Stimulated activated CD4-positive, alpha-beta T cell treated with anti-CD3 and anti-CD28 coated beads, TNF-alpha, amount 100 ng/mL, for 48 hours (primary cell): ENCODE measurements at places on chromosomes 16 and 17.

DNA sequence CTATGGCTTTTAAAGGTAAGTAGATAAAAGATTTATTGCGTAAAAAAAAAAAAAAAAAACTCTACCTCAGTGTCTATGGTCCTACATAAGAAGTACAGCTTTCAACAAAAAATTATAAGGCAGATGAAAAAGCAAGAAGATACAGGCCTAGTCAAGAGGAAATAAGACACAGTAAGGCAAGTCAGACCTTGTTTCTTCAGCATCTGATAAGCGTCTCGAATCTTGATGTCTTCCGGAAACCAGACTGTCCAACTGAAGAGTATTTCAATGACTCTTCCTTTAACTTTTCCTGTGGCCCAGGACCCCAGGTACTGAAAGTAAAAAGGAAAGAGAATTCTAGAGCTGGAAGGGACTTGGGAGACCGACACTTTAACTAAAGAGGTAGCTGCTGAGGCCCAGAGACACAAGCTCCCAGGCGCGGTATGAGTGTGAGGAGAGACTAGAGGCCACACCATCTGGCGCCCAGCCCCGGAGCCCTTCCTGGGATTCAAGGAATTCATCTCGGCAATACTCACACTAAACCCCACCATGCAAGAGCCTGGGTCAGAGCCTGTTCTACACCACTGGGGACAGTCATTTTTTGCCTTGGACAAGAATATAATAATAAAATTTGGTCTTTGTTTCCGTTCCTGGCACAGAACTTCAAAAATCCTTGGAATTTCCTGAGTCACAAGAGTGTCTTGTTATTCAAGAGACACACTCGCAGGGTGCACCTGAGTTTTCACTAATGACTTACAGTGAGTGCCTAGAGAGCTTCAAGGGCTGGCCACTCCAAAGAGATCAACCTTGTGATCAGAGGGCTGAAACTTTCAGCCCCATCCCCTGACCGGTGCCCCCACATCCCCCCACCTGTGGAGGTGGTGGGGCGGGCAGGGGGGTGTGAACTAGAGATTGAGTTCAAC, 18.6 kb downstream of the GGA2 start:
- DNase-seq = no peak

GRCh38 chr17:66570447-66571195, 264.3 kb upstream of the CACNG5 start:
- no peak for DNase-seq

DNA sequence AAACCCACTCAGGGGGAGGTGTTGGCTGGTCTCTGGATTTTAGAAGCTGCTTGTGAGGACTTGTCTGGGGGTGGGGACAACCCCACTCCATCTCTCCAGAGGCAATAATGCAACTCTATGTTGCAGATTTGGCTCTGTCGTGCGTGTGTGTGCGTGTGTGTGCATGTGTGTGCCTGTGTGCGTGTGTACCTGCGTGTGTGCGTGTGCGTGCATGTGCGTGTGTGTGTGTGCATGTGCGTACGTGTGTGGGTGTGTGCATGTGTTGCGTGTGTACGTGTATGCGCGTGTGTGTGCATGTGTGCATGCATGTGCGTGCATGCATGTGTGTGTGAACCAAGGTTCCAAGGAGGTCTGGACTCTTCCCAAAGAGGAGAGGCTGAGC, 120.4 kb upstream of the LHX1 start:
- no peak for DNase-seq

DNA sequence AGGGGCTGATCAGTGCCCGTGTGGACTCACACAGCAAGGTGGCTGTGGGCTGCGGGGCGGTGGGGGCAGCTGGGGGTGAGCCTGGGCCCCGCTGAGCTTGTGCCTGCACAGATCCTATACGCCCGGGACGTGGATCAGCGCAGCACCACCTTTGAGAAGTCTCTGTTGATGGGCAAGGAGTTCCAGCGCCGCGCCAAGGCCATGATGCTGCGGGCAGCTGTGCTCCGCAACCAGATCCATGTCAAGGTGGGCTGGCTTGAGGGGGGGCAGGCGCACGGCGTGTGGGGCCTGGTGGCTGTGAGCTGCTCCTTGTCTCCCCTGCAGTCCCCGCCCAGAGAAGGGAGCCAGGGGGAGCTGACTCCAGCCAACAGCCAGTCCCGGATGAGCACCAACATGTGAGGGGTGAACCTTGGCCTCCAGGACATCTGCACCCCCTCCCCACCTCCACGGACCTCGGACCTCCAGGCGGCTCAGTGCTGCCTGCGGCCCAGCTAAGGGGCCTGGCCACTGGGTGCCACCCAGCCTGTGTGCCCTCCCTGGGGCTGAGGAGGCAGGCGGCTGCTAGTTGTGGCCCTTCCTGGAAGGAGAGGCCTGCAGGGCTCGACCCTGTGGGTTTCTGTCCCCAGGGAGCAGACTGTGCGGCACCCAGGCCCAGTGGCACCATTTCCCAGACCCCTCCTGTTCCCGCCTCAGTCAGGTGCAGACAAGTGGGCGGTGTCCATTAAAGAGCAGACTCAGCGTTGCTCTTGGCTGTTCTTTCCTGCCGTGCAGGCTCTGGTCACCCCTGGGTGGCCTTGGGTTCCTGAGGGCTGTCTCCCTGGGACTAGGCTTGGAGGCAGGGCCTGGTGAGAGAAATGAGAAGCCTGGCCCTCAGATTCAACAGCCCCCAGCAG, 5.3 kb downstream of the GPS1 start:
- no peak for DNase-seq

GRCh38 chr17:58310511-58311428, 17.8 kb downstream of the TSPOAP1 start:
- DNase-seq = no peak

GRCh38 chr17:1725642-1726511, 1.4 kb downstream of the WDR81 start:
- no peak for DNase-seq

DNA sequence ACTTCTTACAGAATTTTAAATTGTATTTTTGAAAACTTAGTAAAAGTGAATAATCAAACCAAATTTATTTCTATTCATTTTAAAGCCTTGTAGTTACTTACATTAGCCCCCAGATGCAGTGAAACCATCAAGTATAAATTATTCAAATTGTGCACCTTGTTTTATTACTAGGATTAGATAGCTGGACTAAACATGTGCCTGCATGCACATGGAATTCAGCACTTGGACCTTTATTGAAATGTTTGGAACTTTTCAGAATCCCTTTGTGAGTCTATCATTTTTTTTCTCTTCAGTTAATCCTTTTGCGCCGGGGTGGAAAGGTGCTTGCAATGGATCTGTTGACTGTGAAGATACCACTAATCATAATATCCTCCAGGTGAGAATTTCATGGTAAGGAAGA, 4.7 kb downstream of the ZPBP2 start:
- no peak for DNase-seq
